Frontal cortex (tissue), 4 donors: ENCODE measurements at places on chromosomes 11 and 22.

- DNase-seq: no peak
Measured at GRCh38 chr22:20549232-20549841, 41.9 kb downstream of the MED15 start.

DNA sequence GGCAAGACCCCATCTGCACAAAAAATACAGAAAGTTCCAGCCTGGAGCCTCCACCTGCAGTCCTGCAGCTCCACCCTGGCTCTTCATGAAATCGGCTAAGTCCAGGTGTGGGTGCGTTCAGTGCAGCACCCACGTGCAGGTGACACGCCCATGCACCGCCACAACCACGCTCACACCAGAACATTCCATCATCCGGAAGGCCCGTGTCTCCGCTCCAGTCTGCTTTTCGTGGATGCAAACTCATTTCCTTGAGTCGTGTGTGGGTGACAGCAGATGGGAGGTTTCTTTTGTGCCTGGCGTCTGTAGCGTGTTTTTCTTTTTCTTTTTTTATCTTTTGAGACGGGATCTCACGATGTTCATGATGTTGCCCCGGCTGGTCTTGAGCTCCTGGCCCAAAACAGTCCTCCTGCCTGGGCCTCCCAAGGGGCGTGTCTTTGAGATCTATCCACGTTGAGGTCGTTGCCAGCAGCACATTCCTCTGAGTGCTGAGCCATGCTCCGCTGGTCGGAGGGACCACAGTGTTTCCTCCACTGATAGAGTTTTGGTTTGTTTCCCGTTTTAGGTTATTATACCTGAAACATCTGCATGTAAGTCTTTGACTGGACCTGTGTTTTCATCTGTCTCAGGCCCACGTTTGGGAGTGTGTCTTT, 7.2 kb downstream of the PTDSS2 start:
- DNase-seq: no peak

- no peak for DNase-seq
Measured at GRCh38 chr11:103359216-103359615, 250.0 kb downstream of the DYNC2H1 start.

GRCh38 chr11:66624450-66624849, 8.0 kb downstream of the RBM14 start:
- no peak for DNase-seq

DNA sequence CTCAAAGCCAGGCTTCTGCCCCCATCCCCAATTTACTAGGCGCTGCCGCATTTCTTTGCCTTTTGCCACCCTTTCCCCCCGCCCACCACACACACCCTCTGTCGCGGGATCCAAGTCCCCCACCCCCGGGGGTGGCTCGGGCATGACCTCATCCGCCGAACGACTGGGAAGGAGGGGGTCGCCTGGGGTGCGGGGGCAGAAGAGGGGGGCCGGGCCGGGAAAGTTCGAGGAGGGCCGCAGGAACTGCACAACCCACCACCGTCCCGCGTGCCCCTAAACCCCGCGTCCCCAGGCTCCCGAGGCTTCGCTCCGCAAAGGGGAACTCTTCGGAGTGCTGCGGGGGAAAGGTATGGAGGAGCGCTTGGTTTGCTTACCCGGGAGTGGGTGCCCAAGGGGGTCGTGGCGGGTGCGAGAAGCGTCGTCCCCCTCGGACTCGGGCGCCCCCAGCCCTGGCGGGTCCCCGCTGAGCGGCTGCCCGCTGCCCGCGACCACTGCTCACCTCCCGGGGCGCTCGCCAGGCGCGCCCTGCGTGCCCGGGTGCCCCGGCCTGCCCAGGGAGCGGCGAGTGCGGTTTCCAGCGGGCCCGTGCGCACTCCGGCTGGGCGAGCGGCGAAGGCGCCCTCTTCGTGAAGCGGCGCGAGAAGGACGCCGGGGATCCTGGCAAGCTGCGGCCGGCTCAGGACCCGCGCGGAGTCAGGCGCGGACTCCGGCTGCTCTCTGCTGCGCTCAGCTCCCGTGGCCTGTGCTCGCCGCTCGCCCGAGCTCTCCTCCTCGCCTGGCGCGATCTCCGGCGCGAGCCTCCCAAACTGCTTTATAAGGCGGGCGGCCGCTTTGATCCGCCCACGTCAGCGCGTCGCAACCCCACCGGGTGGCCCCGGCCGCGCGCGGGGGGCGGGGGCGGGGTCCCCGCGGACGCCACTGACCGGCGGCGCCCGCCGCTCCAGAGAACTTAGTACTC, 4.0 kb upstream of the WNT11 start:
- DNase-seq: peak; percentile 53

GRCh38 chr11:12559011-12559410, 115.2 kb upstream of the TEAD1 start:
- no peak for DNase-seq

DNA sequence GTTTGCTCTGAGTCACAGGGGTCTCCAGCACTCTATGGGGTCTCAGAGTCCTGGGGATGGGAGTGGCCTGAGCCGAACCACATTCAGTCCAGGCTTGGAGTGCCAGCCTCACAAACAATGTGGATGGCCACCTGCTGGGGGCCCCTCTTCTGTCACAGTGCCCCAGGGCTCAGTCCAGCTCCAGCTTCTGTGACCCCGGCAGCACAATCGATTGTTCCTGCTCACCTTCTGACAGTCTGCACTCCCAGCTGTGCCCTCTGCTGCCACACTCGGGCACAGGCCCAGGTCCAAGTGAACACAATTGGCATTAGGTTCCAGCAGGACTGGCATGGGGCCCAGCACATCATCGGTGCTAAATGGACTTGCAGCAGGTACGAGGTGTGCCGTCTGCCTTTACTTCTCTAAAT, 84.8 kb downstream of the TP53I11 start:
- no peak for DNase-seq

DNA sequence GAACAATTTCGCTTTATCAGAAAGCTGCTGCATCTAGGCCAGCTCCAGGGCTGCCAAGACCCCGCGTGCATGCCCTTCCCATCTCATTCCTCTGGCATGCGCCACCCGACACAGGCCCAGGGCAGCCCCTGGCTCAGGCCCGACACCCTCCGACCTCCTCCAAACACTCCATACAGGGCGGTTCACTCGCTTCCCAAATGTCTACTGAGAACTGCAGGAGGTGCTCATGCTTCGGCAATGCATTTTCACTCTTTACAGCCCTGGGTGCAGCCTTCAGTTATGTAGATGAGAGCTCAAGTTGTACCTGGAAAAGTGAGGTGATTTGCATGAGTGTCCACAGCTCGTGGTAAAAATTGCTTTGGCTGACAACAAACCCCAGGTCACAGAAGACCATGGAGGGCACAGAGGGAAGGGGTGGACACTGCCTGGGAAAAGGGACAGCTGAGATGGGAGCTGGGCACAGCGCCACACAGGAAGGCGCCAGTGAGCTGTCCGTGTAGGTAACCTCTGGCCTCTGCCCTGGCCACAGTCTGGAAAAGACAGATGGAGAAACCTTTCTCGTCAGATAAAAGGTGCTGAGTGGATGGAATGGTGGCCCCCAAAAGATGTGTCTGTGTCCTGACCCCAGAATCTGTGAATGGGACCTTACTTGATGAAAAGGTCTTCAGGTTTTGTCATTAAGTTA, 1351.9 kb downstream of the BRD1 start:
- no peak for DNase-seq

DNA sequence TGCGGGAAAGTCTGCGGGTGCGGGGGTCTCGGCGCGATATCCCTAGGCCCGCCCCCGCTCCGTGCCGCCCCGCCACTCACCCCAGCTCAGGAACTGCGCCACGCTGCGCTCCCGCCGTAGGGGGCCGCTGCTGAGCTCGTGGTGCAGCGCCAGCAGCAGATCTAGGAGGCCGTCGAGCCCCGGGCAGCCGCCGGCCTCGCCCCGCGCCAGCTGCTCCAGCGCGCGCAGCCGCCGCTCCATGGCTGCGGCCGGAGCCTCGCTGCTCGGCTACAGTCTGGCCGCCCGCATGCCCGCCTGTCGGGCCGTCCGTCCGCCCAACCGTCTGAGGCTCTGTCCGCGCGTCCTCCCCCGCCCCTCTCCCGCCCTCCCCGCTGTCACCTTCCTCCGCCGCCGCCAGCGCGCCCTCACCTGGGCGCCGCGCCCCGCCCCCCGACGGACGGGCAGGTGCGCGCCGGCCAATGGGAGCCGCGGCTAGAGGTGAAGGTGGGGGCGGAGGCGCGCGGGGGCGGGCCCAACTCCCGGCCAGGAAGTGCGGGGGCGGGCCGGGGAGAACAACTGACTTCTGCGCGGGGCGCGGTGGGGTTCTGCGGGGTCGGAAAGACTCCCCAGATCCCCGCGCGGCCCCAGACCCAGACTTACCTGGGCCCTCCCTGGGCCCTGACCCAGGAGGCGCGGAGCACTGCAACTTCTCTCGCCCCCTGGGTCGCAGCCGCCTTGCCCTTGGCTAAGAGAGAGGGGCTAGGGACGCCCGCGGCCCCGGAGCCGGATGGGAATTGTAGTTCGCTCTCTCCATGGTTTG, at the start of gene CDC42BPG:
CDC42BPG (minus strand) TSS at position 324 of the 799 bp plus-strand sequence; CDS start at position 240, 84 bp downstream.
- peak; percentile 79 for DNase-seq

- peak; percentile 59 for DNase-seq
Measured at GRCh38 chr11:61828629-61829407, 718 bp downstream of the FADS2 start.

DNA sequence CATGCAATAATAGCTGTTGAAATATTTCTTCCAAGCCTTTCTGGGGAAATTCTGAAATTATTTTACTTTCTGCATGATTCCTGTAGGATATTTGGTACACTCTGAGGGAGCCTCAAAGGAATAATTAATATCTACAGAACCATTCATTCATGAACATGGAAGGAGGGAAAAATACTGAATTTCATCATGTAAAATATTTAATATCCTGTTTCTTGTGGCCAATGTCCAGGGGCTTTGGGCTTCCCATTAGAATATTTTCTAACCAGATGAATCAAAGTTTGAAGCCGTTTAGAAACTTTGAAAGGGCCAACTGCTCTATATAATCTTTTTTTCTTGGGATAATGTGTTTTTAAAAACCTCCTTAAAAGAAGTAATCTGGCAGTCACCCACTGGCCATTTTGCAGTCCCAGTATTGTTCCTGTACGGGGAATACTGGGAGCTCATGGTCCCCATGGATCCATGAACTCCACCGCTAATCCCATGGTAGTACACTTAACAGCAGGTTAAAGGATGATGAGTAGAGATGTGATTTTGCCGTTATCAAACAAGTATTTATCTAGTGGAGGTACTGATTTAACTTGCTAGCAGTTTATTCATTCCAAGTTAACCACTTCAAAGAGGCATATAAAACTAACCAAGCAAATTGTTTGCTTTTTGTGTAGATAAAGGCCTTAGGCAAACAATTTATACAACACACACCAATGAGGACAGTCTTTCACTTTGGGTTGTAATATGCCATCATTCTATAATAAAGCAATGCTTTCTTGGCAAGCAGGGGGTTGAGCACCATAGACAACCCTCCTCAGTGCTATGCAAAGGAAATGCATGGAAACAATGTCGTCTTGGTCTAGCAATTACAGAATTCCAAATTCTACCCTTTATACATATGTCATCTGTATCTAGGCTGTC, 34.5 kb upstream of the BLID start:
- no peak for DNase-seq

DNA sequence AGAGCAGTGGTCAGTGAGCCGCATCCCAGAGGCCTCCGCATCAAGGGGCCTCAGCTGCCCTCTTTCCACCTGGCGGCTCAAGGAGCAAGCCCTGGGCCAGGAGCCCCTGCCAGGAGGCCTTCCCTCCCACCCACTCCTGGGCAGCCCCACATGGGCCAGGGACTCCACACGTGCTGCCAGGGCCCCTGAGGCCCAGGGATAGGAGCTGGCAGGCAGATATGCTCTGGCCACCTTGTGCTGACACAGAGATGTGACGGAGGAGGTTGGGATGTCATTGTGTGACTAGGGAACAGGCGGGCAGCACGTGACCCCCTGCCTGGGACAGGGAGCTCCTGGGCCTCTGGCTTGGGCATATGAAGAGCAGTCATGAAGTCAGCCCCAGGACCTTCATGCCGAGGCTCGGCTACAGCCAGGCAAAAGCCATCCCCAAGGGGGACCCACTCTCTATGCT, 77.9 kb downstream of the PIWIL3 start:
- DNase-seq: no peak

- DNase-seq: no peak
Measured at GRCh38 chr11:75287579-75287978, 47.0 kb downstream of the TPBGL start.

DNA sequence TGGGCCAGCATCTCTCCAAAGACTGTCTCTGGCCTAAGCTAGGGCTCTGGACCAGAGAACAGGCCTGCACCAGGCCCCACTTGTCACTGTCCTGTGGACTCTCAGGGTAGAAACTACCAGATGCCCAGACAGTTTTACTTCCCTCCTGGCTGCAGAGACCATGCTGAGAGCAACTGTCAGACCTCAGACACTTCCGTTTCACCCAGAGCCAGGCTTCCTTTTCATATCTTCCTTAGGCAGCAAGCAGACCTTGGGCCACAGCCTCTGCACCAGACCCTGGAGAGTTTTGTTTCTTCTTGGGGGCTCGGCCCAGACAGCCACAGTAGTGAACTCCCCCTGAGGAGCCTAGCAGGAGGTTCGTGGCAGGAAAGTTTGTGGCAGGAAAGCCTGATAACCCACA, 12.1 kb upstream of the FCHSD2 start:
- no peak for DNase-seq

DNA sequence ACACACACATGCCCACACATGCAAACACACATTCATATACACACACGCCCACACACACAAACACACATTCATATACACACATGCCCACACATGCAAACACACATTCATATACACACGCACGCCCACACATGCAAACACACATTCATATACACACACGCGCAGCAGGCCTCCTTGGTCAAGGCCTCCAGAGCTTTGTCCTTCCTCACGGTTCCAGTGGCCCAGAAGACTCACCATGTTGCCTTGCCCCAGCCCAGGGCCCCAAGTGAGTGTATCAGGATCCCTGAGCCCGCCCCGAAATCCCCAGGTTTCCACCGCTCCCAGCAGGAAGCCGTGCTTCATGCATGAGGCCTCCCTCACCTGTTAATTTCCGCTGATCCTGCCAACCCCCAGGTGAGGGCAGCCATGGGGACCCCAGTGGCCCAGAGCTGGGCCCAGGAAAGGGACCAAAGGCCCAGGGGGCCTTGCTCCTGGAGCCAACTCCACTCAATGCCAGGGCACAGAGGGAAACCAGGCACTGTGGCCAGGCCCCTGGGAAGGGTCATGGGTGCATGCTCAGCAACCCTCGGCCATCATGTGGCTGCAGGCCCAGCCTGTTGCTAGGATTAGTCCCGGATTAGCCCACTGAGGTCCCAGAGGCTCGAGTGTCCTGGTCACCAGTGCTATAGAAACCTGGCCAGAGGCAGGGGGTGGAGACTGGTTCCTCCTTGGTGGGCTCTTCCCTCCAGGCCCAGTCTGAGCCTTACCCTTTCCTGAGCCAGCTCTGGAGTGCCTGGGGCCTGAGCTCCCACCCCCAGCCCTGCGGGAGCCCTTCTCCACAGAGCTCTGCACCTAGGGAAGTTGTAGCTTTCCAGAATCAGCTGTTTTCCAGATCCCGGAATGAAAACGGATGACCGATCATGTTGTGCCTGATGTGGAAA, 34.4 kb downstream of the IGF2 start:
- no peak for DNase-seq

DNA sequence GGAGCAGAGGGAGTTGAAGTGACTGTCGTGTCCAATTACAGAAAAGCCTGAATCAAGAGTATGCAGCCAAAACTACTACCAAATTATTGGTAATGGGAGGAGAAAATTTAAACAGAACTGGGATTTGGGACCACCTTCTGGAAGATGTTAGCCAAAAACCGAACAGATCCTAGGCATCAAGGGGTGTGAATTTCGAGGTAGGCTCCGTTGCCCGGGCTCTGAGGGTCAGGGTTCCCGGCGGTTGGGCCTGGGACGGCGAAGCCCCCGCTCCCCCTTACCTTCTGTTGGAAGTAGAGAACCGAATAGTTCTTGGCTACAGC, 313 bp downstream of the PRCP start:
- no peak for DNase-seq

- no peak for DNase-seq
Measured at GRCh38 chr11:44178381-44178780, 82.9 kb downstream of the EXT2 start.
